Right renal cortex interstitium (tissue), 3 donors: ENCODE measurements at places on chromosomes 2 and 18. TPM values are rescaled to one million over a fixed set of nuclear protein-coding genes. Genes with fewer than 3 reads are reported as not detected.

DNA sequence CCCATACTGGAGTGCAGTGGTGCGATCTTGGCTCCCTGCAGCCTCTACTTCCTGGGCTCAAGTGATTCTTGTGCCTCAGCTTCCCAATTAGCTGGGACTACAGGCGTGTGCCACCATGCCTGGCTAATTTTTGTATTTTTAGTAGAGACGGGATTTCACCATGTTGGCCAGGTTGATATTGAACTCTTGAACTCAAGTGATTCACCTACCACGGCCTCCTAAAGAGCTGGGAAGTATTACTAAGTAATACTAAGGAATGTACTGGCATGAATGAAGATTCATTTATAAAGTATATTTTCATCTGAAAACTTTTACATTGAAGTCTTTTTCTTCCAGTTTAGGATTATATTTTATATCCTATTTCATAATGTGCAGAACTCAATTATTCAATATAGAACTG lies 38.1 kb downstream of the NUP35 start:
- DNase-seq: no peak

DNA sequence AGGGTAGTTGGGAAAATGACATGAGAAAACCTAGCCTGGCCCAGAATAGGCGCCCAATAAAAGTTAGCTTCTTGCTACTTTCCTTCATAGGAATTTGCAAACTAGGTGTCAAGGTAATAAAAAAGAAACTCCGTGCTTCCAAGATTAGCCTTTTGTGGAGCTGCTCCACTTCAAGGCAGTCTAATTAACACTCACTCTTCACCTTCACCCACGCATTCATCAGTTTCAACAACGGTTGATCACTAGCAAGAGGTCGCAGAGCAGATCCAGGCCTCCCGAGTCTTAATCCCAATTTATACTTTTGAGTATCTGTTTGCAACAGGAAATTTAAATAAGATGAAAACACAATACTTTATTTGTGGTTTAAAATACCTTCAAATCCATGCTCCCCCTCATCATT lies 39.5 kb upstream of the TANK start:
- DNase-seq: no peak

Gene ANKRD62
- polyA plus RNA-seq: 0.03 TPM

Gene LGALSL
- 40.5 TPM for polyA plus RNA-seq

DNA sequence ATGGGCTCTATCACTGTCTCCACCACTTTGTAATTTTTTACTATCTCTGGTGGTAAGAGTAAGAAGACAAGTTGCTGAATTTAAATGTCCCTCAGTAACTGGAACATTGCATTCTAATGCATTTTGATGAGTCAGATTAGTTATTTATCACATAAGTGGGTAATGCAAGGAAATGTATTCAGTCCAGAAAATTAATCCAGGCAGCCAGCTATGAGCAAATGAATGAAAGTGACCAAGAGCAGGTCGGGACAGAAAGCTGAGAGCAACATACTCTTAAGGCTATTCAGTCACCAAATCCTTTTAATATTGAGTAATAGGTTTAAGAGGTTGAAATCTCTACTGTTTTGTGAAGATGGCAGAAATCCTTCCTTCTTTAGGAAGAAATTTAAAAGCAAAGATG lies 265.5 kb upstream of the PARD3B start:
- no peak for DNase-seq

- DNase-seq: no peak
Observed at GRCh38 chr2:217954971-217955740, 47.6 kb downstream of the TNS1 start.

- DNase-seq: no peak
Observed at GRCh38 chr2:150007815-150008430, 420.3 kb upstream of the MMADHC start.

GRCh38 chr2:66236816-66237802 lies 197.8 kb upstream of the MEIS1 start:
- no peak for DNase-seq

Gene PTPRM
- 83.9 TPM for polyA plus RNA-seq

- no peak for DNase-seq
Observed at GRCh38 chr2:74027496-74027895, 42.8 kb downstream of the TET3 start.

GRCh38 chr2:162989507-162989906 lies 150.9 kb upstream of the KCNH7 start:
- DNase-seq: no peak

Gene PLEK
- polyA plus RNA-seq: 7.4 TPM

Gene POTEE
- polyA plus RNA-seq: 0.08 TPM

GRCh38 chr2:181627545-181627944 lies 29.4 kb downstream of the CERKL start:
- no peak for DNase-seq

Gene GAREM2
- polyA plus RNA-seq: 5.9 TPM

DNA sequence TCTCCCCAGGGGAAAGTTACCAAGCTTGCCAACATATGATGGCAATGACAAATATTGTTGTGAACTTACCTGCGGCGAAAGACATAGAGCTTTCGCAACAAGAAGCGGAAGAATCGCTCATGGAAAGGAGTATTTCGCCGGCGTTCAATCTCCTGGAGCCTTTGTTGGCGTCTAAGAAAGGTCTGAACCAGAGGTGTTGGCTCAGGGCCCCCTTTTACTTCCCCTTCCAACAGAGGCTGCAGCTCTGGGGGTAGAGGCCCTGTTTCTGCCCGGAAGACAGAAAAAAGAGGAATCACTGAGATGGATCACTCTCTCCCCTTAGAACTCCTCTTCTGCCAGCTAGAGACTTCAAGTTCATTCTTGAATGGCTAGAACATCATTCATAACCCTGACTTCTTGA lies 10.8 kb downstream of the GGCX start:
- no peak for DNase-seq

Gene GATA6
- polyA plus RNA-seq: 7.9 TPM

- DNase-seq: no peak
Observed at GRCh38 chr2:199309411-199309810, 148.3 kb downstream of the SATB2 start.

DNA sequence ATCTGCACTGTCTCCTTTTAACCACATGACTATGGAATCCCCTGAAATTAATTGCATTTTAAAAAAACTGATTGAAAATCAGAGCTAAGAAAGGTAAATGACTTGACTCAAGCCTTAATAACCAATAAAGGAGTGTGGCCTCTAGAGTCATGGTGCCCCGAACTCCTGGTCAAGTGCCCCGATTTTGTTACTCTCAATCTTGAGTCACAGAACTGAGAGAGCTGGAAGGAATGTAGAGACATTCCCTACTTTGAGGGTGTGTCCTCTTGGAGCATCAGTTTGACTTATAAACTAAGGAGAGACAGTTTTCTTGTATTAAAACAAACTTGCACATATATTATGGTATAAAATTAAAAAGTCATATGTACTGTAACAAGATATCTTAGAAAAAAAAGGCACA lies 2.4 kb downstream of the WDR43 start:
- DNase-seq: no peak

- no peak for DNase-seq
Observed at GRCh38 chr2:39183673-39184072, 60.1 kb downstream of the CDKL4 start.

Gene CXCR1
- not detected for polyA plus RNA-seq

GRCh38 chr2:171347591-171348032 lies 86.2 kb downstream of the METTL8 start:
- no peak for DNase-seq

GRCh38 chr18:22169011-22169888 lies at the start of gene GATA6:
Gene GATA6, plus strand, starts transcription at chr18:22169589. Its CDS starts 1,556 bp downstream, at chr18:22171145.
- DNase-seq: no peak

Gene CFC1B
- not detected for polyA plus RNA-seq

- DNase-seq: no peak
Observed at GRCh38 chr18:73827801-73828200, 319.8 kb downstream of the FBXO15 start.

Gene LAPTM4A
- polyA plus RNA-seq: 548 TPM

- no peak for DNase-seq
Observed at GRCh38 chr2:4979111-4979510, 713.1 kb upstream of the SOX11 start.

DNA sequence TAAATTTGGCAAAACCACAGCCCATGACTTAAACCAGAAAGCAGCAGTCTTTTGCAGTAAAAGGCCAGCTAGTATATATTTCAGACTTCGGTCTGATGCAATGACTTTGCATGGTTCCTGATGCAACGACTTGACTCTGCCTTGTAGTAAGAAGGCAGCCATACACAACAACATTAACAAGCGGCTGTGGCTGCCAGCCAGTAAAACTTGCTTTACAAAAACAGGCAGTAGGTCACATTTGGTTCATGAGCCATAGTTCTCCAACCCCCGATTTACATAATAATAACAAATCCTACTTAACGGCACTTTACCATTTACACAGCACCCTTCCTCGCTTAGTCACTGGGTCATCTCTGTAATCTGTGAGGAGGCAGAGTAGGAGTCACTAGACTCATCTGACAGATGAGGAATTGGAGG lies 410.3 kb downstream of the LRATD1 start:
- DNase-seq: no peak

Gene PID1
- 7.4 TPM for polyA plus RNA-seq

DNA sequence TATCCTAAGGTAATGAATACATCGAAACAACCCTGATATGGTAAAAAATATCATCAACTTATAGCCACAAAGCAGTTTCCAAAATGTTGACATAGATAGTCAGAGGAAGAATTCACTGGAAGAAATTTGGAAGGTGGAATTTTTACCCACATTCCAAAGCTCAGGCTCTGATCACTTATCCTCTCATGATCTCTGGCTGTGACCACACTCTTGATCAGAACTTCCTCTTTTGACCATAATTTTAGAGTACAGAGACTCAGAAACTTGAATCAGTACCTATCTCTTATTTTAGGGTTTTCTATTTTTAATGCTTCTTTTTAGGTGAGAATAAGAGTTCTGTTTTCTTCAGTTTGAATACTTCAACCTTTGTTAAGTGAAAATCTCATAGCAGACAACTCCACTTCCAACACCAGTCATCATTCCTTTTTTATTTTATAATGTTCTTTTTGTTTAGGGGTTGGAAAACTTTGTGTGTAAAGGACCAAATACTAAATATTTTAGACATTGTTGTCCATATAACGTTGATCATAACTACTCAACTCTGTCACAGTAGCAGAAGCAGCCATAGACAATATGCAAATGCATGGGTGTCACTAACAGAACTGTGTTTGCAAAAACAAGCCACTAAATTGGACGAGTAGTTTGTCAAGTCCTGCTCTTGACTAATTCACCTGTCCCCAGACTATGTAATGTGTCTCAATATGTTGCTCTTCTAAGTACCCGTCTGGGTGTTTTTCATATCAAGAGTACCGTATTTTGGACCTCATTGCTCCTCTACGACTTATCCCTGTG lies 891.6 kb upstream of the CRIM1 start:
- DNase-seq: no peak

DNA sequence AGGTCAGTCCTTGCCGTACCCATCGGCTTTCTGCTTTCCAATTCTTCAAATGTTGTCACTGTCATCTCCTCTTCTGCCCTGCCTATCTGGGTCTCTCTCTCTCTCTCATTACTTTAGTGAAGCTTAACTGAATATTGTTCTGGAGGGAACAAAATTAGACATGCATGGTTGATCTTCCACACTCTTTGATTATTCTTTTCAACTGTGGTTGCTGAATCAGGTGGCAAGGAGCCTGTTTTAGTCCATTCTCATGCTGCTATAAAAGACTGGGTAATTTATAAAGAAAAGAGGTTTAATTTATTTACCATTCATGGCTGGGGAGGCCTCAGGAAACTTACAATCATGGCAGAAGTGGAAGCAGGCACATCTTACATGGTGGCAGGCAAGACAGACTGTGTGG lies 157.9 kb downstream of the ARL4C start:
- no peak for DNase-seq

DNA sequence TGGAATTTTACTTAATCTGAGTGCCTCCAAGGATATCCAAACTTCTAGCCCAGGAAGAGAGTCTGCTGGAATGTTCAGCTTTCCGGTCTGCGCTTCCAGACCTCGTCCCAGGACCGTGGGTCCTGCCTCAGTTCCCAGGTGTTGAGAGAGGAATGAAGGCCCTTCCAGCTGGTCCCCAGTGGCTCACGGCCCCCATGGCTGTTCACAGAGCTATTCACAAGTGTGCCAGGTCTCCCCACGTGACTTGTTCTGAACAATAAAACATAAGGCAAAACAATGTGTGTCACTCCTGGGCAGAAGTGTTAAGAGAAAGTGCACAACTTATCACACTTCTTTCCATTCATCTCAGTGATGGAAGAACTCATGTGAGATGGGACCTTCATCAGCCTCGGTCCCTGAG lies 20.1 kb upstream of the TEX51 start:
- DNase-seq: no peak

DNA sequence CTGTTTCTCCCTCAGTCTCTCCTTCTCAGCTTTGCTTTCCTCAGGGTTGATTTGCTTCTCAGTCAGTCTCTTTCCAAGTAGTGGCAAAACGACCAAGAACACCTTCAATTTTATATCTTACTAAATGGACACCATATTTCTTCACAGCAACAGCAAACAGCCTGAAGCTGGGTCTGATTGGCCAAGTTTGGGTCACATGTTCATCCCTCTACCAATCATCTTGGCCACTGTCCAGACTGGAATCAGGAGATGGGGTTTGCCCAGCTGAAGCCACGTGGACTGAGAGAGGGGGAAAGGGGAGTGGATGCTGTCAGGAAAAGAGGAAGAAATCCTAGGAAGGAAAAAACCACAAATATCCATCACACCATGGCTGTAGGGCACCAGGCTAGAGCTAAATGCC lies 42.0 kb upstream of the ACMSD start:
- no peak for DNase-seq

Gene FBXO36
- 6.4 TPM for polyA plus RNA-seq

Gene SLC5A7
- polyA plus RNA-seq: 0.64 TPM

- DNase-seq: no peak
Observed at GRCh38 chr2:72139874-72140620, 7.6 kb downstream of the CYP26B1 start.

Gene NCKAP5
- 8.2 TPM for polyA plus RNA-seq

DNA sequence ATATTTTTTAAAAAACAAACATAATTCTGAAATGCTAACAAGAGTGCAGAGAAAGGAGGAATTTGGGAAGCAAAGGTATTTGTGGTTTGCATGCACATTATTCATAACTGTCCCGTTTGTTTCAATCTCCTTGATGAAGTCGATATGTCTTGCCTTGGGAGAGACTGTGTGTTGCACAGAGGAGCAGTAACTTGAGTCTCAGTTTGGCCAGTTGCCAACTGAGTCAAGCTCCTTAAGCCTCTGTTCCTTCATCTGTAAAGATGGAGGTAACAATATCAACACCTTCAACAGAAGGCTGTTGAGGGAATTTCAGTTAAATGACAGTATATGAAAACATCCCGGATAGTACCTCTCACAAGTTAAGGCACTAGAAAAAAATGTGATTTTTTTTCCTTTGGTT lies 226.2 kb downstream of the ASXL3 start:
- no peak for DNase-seq

DNA sequence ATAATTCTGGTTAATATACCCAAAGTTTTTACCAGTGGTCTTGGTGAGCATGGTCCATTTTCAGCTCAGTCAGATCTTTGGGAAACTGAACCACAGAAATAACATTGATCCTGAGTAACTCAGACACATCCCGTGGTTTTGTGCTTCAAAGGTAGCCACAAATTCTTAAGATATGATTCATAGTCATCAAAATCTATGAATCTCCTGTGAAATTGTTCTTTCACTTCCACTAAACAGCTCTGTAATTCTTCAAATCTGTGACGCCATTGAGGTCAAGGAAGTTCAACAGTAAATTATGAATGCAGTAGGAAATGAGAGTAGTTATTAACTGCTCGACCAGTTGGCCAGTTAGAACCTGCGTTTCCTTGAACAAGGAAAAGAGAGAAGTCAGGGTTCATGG lies 147.3 kb downstream of the IRS1 start:
- no peak for DNase-seq

GRCh38 chr18:79167526-79168190 lies 98.5 kb downstream of the ATP9B start:
- DNase-seq: no peak

- no peak for DNase-seq
Observed at GRCh38 chr2:212276813-212277212, 261.8 kb downstream of the ERBB4 start.
